Activated gamma-delta T cell treated with Interleukin-2 at 50 U/mL for 16 hours (primary cell): ENCODE measurements at places on chromosomes 11 and 22.

DNA sequence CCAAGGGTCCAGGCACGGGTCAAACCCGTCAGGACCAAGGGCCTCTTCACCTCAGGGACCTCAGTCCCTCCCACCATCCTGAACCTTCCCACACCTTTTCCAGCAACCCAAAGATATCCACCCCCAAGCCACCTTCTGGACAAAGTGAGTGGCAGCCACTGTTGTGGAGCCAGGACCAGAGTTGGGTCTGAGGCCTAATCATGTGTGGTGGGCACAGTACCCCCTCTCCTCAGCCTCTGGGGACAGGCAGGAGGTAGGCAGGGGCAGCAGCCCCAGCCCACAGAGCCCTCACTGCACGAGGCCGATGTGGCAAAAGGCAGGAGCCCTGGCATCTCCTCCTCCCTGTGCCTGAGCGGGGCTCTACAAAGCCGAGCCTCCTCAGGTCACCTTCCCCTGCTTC, 2.5 kb downstream of the KCNJ11 start:
- DNase-seq: no peak

DNA sequence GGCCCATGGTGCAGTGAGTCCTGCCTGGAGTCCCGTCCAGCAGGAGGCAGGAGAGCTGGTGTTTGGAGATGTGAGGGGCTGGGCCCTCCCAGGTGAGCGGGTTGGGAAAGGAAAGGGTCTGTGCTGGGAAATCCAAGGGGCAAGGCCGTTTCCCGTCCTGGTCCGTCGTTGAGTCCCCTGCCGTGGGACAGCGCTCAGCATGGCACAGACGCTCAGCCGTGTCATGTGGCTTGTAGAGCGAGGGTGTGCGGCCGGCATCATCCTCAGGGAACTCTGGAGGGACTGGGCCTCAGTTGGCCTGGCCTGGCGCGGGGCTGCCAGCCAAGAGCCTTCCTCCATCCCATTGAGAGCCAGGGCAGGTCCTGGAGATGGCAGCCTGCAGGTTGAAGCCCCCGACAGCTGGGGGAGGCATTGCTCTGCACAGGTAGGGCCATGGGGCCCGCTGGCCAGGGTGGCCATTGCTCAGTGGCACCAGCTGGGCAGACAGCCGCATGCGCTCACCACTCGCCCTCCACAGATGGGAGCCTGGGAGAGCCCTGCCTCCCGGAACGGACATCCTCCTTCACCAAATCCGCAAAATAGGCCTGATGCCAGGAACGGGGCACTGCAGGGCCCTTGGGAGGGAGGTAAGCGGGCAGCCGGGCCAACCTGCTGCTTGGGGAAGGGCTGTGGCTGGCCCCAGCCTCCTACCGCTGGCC, 28.7 kb downstream of the KCNQ1 start:
- DNase-seq: no peak

- no peak for DNase-seq
Measured at GRCh38 chr11:133563505-133564025, 31.3 kb upstream of the OPCML start.

DNA sequence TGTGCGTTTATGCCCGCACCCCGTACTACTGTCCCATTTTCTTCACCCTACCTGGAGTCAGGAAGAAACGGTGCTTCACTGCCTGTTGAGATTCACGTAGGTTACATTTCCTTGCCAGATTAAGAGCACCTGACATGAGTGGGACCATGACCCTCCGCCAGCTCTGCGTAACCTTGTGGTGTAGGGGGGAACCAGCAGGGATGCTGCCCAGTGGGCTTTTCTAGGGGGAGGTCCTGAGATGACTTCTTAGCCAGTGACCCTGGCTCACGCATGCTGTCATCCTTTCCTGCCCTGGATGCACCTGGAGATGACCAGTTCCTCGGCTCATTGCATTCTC, 967 bp upstream of the ARVCF start:
- no peak for DNase-seq

- DNase-seq: no peak
Measured at GRCh38 chr22:27679693-27680488, 121.7 kb downstream of the MN1 start.

DNA sequence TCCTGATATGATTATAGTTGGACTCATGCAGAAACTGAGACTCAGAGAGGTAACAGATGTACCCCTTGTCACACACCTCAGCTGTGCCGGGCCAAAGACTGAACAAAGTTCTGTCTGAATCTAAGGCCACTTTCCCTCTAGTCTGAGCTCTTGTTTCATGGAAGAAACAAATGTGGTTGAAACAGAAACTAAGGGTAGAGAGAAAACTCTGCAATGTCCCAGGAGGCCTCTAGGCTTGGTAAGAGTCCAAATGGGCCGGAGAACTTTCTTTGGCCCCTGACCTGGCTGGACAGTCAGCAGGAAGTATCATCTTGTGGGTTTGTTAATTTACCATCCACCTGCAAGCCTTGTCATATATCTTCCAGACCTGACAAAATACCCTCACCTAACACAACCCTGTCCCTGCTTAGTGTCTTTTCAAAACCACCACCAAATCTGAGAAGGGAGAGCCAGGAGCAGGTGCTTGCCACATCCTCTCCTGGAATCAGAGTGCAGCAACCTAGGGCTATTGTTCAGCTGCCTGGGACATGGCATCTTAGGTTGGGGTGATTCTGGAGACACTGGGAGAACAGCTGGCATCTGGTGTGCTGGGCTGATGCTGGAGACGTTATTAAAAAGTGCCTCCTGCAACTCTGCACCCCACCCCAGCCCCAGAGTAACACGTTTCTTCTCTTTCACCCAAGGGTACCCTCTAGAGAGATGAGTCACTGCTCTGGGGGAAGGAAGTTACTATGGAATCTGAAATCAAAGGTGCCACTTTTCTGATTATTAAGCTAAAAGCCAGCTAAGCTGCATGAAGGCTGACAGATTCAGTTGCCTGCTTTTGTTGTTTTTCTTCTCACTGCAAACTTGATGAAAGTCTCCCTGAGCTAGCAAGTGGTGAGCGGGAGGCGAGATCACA, 126.3 kb upstream of the TIMP3 start:
- no peak for DNase-seq

- no peak for DNase-seq
Measured at GRCh38 chr11:27255447-27255828, 107.6 kb downstream of the CCDC34 start.

GRCh38 chr11:26227301-26227746, 104.6 kb upstream of the ANO3 start:
- no peak for DNase-seq

- DNase-seq: no peak
Measured at GRCh38 chr11:46615756-46616155, 1.3 kb downstream of the HARBI1 start.

GRCh38 chr22:36256478-36256877, 3.5 kb downstream of the APOL1 start:
- DNase-seq: no peak

- no peak for DNase-seq
Measured at GRCh38 chr22:19888131-19888746, 33.6 kb upstream of the GNB1L start.

DNA sequence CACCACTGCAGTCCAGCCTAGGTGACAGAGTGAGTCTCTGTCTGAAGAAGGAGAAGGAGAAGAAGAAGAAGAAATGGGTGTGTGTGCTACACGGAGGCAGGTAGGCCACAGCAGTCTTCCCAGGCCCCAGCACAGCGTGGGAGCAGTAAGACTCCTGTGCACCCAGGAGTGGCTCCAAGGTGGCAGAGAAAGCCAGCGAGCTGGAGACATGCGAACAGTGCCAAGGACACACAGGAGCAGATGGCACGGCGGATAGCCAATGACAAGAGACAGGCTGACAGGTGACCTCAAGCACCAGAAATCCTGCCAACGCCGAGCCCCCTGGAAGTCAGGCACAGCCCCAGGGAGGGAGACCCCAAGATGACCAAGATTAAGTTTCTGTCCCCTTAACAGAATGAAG, 9.0 kb upstream of the SCGB1A1 start:
- DNase-seq: no peak

DNA sequence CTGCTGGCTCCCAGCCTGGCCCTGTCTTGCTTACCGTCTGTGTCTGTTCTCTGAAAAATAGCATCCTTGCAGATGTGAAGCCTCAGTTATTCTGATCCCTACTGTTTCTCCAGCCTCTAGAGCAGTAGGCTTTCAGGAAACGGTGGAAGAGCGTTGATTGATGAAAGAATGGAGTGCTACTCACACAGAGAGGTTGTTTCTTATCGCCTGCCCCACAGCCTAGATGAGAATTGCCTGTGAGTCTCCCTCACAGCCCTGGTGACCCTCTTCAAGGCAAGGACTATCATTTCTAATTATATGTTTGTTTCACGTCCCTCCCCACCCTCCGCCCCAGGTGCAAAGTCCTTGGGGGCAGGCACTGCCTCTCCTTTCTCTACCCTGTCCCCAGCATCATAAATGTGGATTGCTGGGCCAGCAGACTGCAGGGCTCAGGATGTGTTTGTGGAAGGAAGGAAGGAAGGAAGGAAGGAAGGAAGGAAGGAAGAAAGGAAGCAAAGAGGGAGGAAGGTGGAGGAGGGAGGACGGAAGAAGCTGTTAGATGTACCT, 575.3 kb upstream of the B3GAT1 start:
- DNase-seq: no peak
